ENCODE measurements at places on chromosomes 2 and 18. TPM values are rescaled to one million over a fixed set of nuclear protein-coding genes. Genes with fewer than 3 reads are reported as not detected.

The SPHKAP gene
- not detected for total RNA-seq

The ABCA12 gene
- under 0.01 TPM for total RNA-seq

The ANKRD23 gene
- total RNA-seq, result 1.3 TPM

The AGXT gene
- not detected for total RNA-seq

The CLEC4F gene
- total RNA-seq, result not detected

The RIT2 gene
- not detected for total RNA-seq

The AQP4 gene
- not detected for total RNA-seq

The C2orf15 gene
- total RNA-seq, result under 0.01 TPM

The CAPN14 gene
- total RNA-seq, result 0.17 TPM

The NEU2 gene
- not detected for total RNA-seq

The PRADC1 gene
- 11.7 TPM for total RNA-seq

The TMEM178A gene
- total RNA-seq, result 0.26 TPM

The C2orf72 gene
- total RNA-seq, result 0.33 TPM

The CYS1 gene
- total RNA-seq, result 5.1 TPM

The SOCS6 gene
- 44.1 TPM for total RNA-seq

The PID1 gene
- 8.2 TPM for total RNA-seq

The UGT1A6 gene
- total RNA-seq, result not detected

The EPB41L3 gene
- total RNA-seq, result 37.0 TPM

The TCF23 gene
- total RNA-seq, result not detected

The SOWAHC gene
- 7.1 TPM for total RNA-seq
